Substantia nigra (tissue), 51 donors: ENCODE measurements at places on chromosomes 5 and 9.

DNA sequence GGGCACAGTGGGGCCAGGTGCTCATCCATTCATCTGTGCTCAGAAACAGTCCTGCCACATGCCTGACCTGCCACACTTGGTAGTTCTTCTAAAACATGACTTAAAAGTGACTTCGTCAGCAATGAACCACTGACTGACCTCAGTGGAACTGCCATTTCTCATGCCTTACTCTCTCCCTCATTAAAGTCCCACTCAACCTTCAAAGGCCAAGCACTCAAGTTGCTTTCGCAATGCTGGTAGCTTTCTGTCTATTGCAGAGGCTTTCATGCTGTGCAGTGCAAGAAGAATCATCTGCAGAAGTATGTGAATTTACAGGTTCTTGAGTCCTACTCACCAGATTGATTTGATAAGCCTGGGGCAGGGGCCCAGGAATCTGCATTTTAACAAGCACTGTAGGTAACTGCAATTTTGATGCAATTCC is 23.9 kb downstream of the B4GALT1 start:
- DNase-seq, result no peak

DNA sequence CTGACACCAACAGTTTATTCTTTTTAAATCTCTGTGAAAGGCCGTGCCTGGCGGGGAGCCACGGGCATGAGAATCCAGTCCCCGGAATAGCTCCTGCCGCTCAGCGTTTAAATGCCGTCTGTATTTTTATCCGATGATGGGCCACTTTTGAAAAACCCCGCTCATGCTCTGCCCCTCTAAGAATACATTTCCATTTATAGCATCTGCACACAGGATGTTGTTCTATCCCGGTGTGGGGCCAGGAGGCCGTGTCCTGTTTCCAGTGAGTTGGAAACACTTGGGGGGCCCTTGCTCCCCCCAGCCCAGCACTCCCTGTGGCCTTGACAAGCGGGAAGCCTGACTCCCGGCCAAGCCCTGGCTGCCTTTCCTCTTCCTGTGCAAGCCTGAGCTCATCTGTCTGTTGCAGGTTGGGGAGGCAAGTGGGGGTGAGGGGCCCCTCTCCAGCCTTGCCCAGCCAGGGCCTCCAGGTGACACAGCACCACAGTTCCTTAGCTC is 39.0 kb downstream of the ERGIC1 start:
- DNase-seq, result no peak

DNA sequence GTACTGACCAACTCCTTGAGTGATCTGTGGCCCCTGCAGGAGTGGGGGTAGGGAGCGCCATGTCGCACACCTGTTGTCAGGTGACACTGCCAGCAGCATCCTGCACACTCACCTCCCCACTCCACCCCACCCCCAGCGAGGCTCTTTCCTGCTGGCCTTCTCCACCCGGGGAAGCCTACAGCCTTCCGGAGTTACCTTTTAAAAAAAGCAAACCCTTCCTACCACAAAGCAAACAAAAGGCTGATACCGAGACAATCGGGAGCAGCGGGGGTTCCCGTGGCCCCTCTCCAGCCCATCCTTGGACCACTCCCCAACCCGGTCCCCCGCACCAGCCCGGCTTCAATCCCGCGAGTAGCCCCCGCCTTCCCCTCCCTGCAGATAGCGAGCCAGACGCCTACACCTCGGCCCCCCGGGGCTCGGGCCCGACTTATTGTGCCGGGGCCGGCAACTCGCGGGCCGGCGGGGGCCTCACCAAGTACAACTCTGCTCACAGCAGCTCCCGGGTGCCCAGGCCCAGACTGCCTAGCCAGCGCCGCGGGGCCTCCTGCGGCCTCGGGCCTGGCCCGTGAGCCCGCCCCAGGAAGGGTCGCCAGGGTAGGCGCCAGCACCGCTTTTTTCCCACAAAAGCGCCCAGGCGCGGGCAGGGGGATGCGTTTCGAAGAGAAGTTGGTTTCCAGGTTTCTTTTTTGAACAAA is 724 bp downstream of the MACROH2A1 start:
- no peak for DNase-seq

DNA sequence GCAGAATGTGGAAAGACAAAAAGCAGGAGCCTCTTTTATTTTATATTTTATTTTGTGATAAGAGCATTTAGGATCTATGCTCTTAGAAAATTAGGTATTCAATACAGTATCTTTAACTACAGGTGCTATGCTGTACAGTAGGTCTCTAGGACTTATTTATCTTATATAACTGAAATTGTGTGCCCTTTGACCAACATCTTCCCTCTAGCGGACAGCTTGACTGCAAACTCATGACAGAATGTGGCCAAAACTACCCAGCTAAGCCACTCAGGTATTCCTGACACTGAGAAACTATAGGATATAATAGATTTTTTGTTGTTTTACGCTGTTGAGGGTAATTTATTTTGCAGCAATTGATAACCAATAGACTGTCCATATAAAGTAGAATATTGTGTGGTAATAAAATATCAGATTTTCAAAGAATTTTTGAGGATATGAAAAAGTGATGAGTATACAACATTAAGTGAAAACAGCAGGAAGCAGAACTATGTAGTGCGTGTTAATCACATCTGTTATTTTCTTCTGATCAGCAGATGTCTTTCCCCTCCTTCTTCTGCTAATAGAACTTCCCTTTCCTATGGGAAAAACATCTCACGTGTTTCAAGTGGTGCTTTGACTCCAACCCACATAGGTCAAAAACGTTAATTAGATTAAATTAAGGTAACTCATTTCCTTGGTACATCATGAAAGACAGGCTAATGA is 69.9 kb upstream of the SELENOP start:
- DNase-seq, result no peak

DNA sequence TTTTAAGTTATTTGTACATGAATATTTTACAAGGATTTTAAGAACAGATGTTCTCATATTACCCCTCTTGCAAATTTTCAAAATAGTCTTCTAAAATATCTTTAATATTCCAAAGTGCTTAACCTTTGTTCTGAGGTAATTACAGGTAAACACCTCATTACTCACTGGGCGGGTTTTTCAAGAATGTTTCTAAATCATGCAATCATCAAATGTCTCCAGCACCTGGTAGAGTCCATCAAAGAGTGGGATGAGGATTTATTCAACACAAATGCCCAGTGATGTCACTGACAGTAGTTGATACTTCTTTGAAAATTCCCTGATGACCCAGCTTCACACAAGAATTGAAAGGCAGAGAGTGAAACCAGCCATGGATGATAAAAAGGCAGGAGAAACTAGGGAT is 114.4 kb downstream of the SEC61B start:
- DNase-seq, result no peak

GRCh38 chr5:138659121-138659520 is 83.9 kb upstream of the HSPA9 start:
- no peak for DNase-seq

- DNase-seq, result no peak
Observed at GRCh38 chr5:19496056-19496455, 491.9 kb downstream of the CDH18 start.

GRCh38 chr9:121133104-121133816 is 58.5 kb downstream of the CNTRL start:
- DNase-seq, result no peak

DNA sequence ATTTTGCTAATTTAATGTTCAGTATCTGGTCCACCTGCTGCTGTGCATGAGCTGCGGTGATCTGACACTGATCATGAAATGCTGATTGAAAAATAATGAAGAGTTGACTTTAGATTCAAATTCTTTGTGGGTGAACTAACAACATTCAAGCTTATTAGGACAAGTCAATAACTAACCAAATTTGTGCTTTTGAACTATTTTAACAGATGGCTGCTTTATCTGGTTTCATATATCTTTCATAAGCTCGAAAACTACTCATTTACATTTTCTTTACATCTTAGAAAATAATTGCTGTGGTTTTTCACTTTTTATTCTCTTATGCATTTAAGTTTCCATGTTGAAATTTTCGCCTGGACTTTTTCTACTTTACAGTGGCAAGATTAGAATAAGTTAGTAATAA is 274.8 kb upstream of the CCNG1 start:
- DNase-seq, result no peak

GRCh38 chr9:90741036-90741435 is 60.6 kb upstream of the SYK start:
- no peak for DNase-seq

DNA sequence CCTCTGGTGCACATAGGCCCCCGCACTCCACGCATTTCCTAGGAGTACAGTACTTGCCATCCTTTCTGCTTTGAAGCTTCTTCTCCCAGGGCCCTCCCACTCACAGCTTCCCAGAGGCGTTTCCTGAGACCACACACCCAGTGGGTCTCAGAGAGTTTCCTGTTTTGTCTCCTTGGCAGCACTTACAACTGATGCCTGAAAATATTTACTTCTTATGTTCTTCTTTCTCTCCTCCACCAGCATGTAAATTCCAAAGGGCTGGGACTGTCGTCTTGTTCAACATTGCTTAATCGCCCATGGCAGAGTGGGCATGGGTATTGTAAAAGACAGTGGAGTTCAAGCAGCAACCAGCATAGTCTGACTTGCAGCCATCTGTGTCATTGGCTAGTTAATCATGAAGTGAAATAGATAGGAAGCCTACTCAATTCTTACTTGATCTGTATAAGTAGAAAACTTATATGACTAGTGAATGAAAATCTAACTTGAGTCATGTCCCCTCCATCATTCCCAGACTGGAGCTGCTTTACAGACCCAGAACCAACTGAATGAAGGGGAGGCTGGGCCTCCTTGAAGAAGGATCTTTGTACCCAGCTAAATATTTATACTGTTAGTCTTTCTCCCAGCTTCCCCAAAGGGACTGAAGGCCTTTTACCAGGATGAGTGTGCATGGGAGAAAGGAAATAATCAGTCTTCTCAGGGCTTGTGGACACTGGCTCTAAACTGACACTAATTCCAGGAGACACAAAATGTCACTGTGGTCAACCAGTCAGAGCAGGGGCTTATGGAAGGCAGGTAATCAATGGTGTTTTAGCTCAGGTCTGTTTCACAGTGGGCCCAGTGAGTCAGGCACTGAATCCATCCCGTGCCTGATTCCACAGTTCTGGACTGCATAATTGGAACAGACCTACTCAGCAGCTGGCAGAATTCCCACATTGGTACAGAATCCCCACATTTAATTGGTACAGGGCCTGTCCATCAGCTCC is 116.4 kb downstream of the SV2C start:
- DNase-seq, result no peak

- DNase-seq, result no peak
Observed at GRCh38 chr5:133232435-133232834, 180.6 kb downstream of the HSPA4 start.

DNA sequence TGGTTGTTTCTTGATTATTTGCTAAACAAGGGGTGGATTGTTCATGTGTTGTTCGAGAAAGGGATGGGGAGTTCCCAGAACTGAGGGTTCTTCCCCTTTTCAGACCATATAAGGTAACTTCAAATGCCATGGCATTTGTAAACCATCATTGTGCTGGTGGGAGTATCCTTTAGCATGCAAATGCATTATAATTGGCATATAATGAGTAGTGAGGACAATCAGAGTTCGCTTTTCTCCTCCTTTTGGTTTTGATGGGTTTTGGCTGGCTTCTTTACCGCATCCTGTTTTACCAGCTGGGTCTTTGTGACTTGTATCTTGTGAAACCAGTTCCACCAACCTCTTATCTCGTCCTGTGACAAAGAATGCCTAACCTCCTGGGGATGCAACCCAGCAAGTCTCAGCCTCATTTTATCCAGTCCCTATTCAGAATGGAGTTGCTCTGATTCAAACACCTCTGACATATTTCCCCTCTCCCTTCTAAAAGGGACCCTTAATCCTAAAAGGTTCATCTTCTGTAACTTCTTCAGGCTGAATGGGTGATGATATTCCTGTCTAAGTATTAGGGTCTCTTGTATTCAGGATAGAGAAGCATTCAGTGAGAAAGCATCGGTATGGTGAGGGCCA is 8.7 kb upstream of the FBN2 start:
- no peak for DNase-seq

- no peak for DNase-seq
Observed at GRCh38 chr9:127344368-127345000, 52.5 kb upstream of the SLC2A8 start.

DNA sequence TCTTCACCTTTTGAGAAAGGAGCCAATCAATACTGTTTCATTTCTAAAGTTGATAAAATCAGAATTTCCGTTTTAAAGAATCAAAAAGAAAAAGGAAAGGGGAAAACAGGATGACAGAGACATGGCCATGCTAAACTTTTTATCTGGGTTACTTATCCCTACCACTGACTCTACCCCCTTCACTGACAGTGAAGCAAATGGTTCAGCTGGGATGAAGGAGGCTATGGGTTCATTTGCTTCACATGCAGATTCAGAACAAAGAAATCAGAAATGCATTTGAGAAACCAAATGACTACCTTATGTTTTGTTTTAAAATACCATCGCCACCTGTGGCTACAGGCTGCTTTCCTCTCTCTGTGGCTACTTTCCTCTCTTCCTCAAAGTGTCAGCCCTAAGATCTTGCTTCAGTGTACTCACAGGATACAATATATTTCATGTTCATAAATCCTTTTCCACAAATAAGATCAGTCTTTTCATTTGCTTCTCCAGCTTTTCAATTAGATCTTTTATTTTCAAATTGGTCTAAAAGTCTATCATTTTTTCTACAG is 53.3 kb downstream of the LPAR1 start:
- DNase-seq, result no peak

DNA sequence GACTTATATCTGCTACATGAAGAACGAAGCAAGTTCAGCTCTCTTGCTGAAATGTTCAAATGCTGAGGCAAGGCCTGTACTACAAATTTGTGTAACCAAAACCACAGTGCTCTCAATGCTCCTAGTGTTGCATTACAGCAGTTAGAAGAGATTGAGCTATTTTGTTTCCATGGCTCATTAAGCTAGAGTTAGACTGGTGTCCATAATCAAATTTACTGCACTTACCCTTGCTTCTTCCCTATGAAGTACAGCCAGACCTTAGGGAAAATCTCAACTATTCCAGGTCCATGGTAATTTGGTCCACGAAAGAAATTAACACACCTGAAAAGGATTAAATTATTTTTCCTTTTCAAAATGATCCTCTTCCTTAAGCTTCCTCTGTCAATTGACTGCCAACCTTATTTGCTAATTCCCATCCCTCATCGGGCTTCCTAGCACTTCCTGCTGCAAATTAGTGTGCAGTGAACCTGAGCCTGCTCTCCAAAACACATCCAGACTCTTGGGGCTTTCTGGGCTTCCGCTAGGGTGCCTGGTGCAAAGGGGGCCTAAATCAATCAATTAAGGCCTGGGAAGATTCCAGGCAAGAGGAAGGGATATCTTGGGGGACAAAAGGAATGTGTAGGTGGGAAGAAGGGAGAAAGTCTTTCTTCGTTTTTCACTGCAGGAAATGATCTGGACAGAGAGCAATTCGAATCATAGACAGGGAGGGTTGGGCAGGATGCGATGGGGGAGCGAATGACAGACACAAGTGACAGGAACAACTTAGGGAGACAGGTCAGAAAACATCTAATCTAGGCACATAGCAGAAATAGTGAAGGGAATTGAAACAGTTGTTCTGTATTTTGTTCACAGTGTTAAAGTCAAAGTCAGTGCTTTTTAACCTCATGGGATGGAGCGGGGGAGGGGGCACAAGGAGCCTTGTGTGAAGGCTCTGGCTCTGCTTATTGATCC is 542.4 kb downstream of the RAB3C start:
- no peak for DNase-seq
